Calu3 (cell line): ENCODE measurements at places on chromosomes 3 and 15. TPM values are rescaled to one million over a fixed set of nuclear protein-coding genes. Genes with fewer than 3 reads are reported as not detected.

- H3K36me3 ChIP-seq: no peaks in the 10 kb centered on the region
- peaks cover 9% of the 10 kb centered on the region for H3K4me1 ChIP-seq
- DNase-seq: no peak
- H3K27ac ChIP-seq: no peak overlapping the region
- no peaks in the 10 kb centered on the region for H3K27me3 ChIP-seq
Measured at GRCh38 chr3:173753593-173753992, 356.0 kb downstream of the NLGN1 start.

DNA sequence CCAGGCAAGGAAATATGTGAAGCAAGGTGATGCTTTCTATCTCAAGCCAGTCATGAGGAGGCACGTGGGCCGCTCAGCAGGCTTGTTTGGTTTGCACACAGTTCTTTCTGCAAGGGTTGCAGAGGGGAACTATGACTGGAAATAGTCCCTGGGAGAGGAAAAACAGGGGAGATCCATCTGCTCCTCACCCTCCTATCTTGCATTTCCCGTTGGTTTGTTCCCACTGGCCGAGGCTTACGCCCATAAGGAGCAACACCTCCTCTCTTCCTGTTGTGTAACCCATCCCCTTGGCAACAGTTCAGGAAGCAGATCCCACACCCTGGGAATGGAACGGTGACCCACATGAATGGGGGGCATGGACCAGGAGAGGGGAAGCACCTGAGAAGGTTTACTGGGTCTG lies 72.1 kb upstream of the MAGI1 start:
- peak; percentile 60 for DNase-seq
- H3K4me1 ChIP-seq: peaks cover 27% of the 10 kb centered on the region
- no peaks in the 10 kb centered on the region for H3K27me3 ChIP-seq
- H3K36me3 ChIP-seq: peaks cover 5% of the 10 kb centered on the region

GRCh38 chr15:43913941-43914340 lies 87.1 kb downstream of the WDR76 start:
- H3K27me3 ChIP-seq: no peaks in the 10 kb centered on the region
- H3K4me1 ChIP-seq: peaks cover 16% of the 10 kb centered on the region
- DNase-seq: no peak

GRCh38 chr3:66792086-66792485 lies 206.0 kb upstream of the KBTBD8 start:
- H3K27me3 ChIP-seq: peaks cover 14% of the 10 kb centered on the region
- H3K27ac ChIP-seq: no peak overlapping the region
- H3K4me3 ChIP-seq: no peak overlapping the region
- no peak for DNase-seq
- peaks cover 3% of the 10 kb centered on the region for H3K36me3 ChIP-seq

- no peaks in the 10 kb centered on the region for H3K27me3 ChIP-seq
- H3K4me1 ChIP-seq: peaks cover 17% of the 10 kb centered on the region
- DNase-seq: no peak
- no peak overlapping the region for H3K27ac ChIP-seq
- no peak overlapping the region for H3K4me3 ChIP-seq
Measured at GRCh38 chr3:196341137-196341536, 2.9 kb upstream of the TM4SF19 start.

GRCh38 chr15:26132811-26133210 lies 269.7 kb upstream of the ATP10A start:
- H3K27ac ChIP-seq: no peak overlapping the region
- no peak for DNase-seq
- H3K36me3 ChIP-seq: no peaks in the 10 kb centered on the region
- H3K27me3 ChIP-seq: no peaks in the 10 kb centered on the region
- no peak overlapping the region for H3K4me3 ChIP-seq

DNA sequence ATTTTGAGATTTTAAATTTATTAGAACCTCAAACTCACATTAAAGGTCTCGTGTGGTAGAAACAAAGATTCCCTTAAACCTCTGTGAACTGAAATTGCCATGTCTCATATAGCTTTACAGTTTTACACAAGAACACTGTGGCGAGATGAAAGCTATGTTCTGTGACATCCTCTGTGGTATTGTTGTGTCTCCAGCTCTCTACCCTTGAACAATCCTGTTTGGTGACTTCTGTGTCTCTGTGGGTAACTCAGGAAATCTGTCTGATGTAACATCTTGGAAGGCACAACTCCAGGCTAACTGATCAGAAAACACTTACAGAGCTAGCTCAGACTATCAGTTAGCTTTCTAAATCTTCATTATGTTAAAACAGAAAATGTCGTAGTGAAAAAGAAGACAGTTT lies 318.8 kb upstream of the GBE1 start:
- H3K4me3 ChIP-seq: no peak overlapping the region
- no peak for DNase-seq
- H3K36me3 ChIP-seq: no peaks in the 10 kb centered on the region
- peaks cover 7% of the 10 kb centered on the region for H3K4me1 ChIP-seq

- no peaks in the 10 kb centered on the region for H3K27me3 ChIP-seq
- no peak overlapping the region for H3K4me3 ChIP-seq
- H3K27ac ChIP-seq: no peak overlapping the region
Measured at GRCh38 chr3:18012436-18012835, 270.0 kb upstream of the TBC1D5 start.

- peaks cover 30% of the 10 kb centered on the region for H3K36me3 ChIP-seq
- no peak overlapping the region for H3K27ac ChIP-seq
- H3K4me3 ChIP-seq: no peak overlapping the region
- peaks cover 47% of the 10 kb centered on the region for H3K4me1 ChIP-seq
- no peaks in the 10 kb centered on the region for H3K27me3 ChIP-seq
- DNase-seq: no peak
Measured at GRCh38 chr3:71054312-71054711, 529.2 kb downstream of the FOXP1 start.

DNA sequence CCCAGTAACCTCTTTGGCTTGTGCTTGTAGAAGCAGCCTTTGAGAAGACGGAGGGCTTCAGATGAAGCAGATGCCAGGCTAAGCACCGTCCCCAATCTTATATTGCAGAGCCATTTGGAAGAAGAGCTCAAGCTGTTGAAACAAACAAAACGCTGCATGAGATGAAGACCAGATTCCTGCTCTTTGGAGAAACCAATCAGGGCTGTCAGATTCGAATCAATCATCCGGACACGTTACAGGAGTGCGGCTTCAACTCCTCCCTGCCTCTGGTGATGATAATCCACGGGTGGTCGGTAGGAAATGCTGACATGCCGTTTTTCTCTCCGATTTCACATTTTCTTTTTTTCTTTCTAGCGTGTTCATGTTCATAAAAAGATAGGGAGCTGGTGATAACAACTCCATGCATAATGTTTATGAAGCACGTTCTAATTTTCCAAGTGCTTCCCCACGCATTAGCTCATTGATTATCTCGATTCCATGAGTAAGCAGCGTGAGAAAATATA lies 106.5 kb downstream of the LIPC start:
- no peak overlapping the region for H3K4me3 ChIP-seq
- no peaks in the 10 kb centered on the region for H3K27me3 ChIP-seq
- no peaks in the 10 kb centered on the region for H3K36me3 ChIP-seq
- peaks cover 7% of the 10 kb centered on the region for H3K4me1 ChIP-seq
- no peak overlapping the region for H3K27ac ChIP-seq

- H3K4me1 ChIP-seq: peaks cover 8% of the 10 kb centered on the region
- no peak overlapping the region for H3K27ac ChIP-seq
- no peak for DNase-seq
Measured at GRCh38 chr15:92711457-92711831, 55.9 kb upstream of the FAM174B start.

- H3K27ac ChIP-seq: no peak overlapping the region
- H3K36me3 ChIP-seq: peaks cover 9% of the 10 kb centered on the region
- H3K4me3 ChIP-seq: no peak overlapping the region
- no peak for DNase-seq
Measured at GRCh38 chr3:52083556-52084087, 27.3 kb upstream of the DUSP7 start.

DNA sequence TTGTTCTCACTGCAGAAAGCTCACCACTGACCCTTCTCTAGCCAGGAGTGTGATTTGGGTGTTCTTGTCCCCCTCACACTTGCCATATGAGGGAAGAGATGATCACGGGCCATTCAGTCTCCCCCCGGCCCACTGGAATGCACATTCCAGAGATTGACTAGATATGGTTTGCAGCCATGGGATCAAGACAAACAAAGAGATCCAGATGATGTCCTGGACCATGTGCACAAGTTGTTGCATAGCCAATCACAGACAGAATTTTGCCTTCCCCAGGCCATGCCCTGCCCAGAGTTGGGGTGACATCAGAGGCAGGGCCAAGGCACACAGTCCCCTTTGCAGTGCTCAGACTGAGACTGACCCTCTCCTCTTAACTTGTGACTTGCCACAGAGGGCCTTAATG lies 14.8 kb downstream of the MUC13 start:
- no peak for DNase-seq
- H3K27me3 ChIP-seq: no peaks in the 10 kb centered on the region
- no peaks in the 10 kb centered on the region for H3K4me1 ChIP-seq
- H3K27ac ChIP-seq: no peak overlapping the region
- no peak overlapping the region for H3K4me3 ChIP-seq
- no peaks in the 10 kb centered on the region for H3K36me3 ChIP-seq

DNA sequence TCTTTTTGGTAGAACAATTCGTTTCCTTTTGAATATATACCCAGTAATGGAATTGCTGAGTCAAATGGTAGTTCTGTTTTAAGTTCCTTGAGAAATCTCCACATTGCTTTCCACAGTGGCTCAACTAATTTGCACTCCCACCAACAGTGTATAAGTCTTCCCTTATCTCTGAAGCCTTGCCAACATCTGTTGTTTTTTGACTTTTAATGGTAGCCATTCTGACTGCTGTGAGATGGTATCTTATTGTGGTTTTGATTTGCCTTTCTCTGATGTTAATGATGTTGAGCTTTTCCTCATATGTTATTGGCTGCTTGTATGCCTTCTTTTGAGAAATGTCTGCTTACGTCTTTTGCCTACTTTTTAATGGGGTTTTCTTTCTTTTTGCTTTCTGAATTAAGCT lies 270.6 kb upstream of the MEIS2 start:
- no peak overlapping the region for H3K4me3 ChIP-seq

GRCh38 chr3:159848348-159849118 lies 140.1 kb upstream of the IL12A start:
- H3K27me3 ChIP-seq: no peaks in the 10 kb centered on the region
- no peak for DNase-seq
- H3K4me3 ChIP-seq: no peak overlapping the region
- H3K27ac ChIP-seq: no peak overlapping the region
- peaks cover 21% of the 10 kb centered on the region for H3K4me1 ChIP-seq

DNA sequence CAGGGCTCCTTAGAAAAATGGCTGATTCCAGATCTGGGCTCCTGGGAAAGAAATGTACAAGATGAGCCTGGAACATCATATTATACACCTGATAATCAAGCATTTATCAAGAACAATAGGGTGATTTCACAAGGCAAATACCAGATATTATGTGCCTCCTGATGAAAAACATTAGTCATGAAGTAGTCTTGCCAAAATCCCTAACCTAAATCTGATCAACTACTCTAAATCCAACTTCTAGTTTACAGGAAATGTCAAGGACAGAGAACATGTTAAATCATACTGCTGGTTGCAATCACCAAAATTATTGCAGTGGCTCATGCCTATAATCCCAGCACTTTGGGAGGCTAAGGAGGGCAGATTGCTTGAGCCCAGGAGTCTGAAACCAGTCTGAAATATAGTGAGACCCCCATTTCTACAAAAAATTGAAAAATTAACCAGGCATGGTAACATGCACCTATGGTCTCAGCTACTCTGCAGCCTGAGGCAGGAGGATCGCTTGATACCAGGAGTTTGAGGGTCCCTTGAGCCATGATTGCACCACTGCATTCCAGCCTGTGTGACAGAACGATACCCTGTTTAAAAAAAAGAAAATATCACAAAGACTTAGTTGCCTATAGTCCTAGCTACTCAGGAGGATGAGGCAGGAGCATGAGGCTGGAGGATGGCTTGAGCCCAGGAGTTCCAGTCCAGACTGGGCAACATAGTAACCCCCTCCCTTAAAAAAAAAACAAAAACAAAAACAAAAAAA lies 34.9 kb upstream of the ATP13A3 start:
- no peaks in the 10 kb centered on the region for H3K27me3 ChIP-seq
- peak overlapping the region; percentile 37 for H3K4me3 ChIP-seq

DNA sequence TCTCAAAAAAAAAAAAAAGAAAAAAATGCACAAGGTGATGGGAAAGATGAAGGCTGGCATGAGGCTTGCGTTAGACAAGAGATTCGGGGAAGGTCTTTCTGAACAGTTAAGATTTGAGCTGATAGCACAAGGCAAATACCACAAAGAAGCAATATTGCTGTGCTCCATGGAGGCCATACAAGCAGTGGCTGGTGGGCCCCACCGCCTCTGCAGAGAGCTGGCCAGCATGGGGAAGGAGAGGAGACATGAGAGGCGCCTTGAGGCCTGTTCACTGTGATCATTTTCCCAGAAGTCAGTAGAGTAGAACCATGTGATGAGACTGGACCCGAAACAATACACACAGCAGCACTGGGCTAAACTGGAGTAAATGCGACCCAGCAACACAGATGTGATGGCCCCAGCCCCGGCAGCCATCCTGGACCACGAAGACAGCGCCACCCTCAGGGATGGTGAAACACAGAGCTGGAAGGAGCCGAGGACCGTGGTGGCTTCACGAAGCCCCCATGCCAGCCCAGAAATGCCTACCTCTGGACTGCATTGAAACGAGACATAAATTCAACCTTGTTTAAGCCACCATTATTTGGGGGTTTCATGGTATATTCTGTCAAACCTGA lies 5.5 kb downstream of the XXYLT1 start:
- no peaks in the 10 kb centered on the region for H3K27me3 ChIP-seq
- no peak overlapping the region for H3K27ac ChIP-seq
- peaks cover 35% of the 10 kb centered on the region for H3K36me3 ChIP-seq
- DNase-seq: no peak
- no peak overlapping the region for H3K4me3 ChIP-seq

- H3K27ac ChIP-seq: no peak overlapping the region
- H3K4me1 ChIP-seq: no peaks in the 10 kb centered on the region
- H3K4me3 ChIP-seq: no peak overlapping the region
- H3K36me3 ChIP-seq: no peaks in the 10 kb centered on the region
- DNase-seq: no peak
Measured at GRCh38 chr3:160343132-160343531, 55.9 kb downstream of the IFT80 start.

DNA sequence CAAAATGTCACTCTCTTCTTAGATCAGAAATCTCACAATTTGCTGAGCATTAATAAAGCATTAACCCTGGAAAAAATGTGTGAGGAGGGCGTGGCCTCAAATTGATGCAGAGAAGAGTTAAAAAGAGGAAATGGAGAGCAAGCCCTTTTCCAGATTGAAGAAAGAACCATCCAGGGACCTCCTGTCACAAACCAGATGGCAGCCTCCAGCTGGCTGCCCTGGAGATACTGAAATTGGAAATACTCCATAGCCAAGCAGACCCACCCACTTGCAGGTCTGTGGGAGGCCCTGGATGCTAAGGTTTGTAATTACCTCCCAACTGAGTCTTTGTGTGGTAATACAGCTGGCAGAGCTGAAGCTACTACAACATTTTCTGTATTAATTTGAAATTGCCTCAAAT lies 214.9 kb downstream of the IL20RB start:
- no peak overlapping the region for H3K27ac ChIP-seq
- H3K36me3 ChIP-seq: no peaks in the 10 kb centered on the region
- DNase-seq: no peak
- no peaks in the 10 kb centered on the region for H3K27me3 ChIP-seq

Gene LTK
- 0.24 and 0.32 TPM in 2 replicates for total RNA-seq

Gene SPESP1
- total RNA-seq: not detected in 2 replicates

Gene ACVR2B
- total RNA-seq: 5.2 and 6.2 TPM in 2 replicates

Gene SYNM
- 7.8 and 9.4 TPM in 2 replicates for total RNA-seq

Gene GOLGA6D
- total RNA-seq: 0.27 TPM in 1 of 2 replicates, not detected in the other

Gene MORC1
- total RNA-seq: not detected in 2 replicates

Gene CIB2
- 15.1 and 15.7 TPM in 2 replicates for total RNA-seq

Gene SIDT1
- total RNA-seq: 0.87 and 1.5 TPM in 2 replicates

Gene IMP3
- total RNA-seq: 77.8 and 91.5 TPM in 2 replicates

Gene UCN2
- total RNA-seq: 0.34 and 0.94 TPM in 2 replicates
